ENCODE measurements at places on chromosomes 3 and 15. TPM values are rescaled to one million over a fixed set of nuclear protein-coding genes. Genes with fewer than 3 reads are reported as not detected.

CFAP161 gene
- polyA plus RNA-seq, result 0.25 TPM

COLQ gene
- polyA plus RNA-seq, result 4.7 TPM

ARGFX gene
- not detected for polyA plus RNA-seq

CP gene
- 0.57 TPM for polyA plus RNA-seq

LMAN1L gene
- not detected for polyA plus RNA-seq

PLSCR4 gene
- 38.8 TPM for polyA plus RNA-seq

FRMD5 gene
- 1.7 TPM for polyA plus RNA-seq

IMPG2 gene
- 0.57 TPM for polyA plus RNA-seq

TMEM44 gene
- 18.5 TPM for polyA plus RNA-seq

CCR3 gene
- 0.15 TPM for polyA plus RNA-seq

DNA sequence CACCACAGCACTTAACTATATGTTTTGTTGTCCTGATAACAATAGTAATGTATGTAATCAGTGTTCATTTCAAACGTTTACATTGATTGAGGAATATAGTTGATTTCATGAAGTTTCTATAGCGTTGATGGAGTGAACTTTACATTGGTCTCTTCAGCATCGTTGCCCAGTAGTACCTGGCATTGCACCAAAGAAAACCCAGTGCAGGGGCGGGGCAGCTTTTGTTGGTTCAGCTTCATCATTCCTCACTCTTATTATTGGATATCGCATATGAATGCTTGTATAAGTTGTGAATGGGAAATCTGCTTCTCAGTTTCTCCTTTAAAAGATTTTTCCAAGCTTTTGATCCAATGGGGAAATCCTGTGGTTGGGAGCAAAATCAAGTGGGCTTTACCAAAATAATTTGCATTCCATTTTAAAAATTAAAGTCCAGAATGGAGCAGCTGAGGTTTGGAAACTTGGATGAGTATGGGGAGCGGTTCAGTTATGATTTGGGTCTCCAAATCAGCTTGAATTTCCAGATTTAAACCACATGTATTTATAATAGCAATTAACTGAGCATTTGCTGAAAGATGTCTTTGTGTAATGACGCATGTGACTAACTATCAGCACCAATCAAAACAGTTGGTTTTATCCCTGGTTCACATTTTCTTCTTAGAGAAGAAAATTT is 213.7 kb downstream of the ALCAM start:
- no peaks in the 10 kb centered on the region for H3K36me3 ChIP-seq
- H3K4me3 ChIP-seq, result no peak overlapping the region
- H3K27ac ChIP-seq, result no peak overlapping the region
- DNase-seq, result no peak

GRCh38 chr3:72597756-72598195 is 250.5 kb downstream of the SHQ1 start:
- no peak overlapping the region for H3K4me3 ChIP-seq
- no peaks in the 10 kb centered on the region for H3K4me1 ChIP-seq
- no peak for DNase-seq

DNA sequence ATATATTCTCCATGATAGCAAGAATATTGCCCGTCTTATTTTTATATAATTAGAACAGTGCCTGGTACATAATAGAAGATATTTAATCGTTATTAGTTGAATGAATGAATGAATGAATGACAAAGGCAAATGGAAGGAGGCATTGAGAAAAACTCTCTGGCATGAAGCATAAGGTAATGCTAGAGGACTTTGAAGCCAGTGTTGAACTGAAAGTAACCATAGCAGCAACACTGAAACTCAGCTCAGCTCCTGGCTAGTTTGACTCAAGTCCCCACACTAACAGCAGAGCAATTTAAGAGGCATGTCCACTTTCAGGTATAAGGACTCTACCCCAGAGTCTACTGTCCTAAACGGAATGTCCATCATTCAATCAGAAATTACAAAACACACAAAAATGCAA is 227.0 kb downstream of the CPNE4 start:
- H3K36me3 ChIP-seq, result no peaks in the 10 kb centered on the region
- H3K27me3 ChIP-seq, result no peaks in the 10 kb centered on the region
- no peak for DNase-seq
- no peak overlapping the region for H3K4me3 ChIP-seq
- no peak overlapping the region for H3K27ac ChIP-seq

DNA sequence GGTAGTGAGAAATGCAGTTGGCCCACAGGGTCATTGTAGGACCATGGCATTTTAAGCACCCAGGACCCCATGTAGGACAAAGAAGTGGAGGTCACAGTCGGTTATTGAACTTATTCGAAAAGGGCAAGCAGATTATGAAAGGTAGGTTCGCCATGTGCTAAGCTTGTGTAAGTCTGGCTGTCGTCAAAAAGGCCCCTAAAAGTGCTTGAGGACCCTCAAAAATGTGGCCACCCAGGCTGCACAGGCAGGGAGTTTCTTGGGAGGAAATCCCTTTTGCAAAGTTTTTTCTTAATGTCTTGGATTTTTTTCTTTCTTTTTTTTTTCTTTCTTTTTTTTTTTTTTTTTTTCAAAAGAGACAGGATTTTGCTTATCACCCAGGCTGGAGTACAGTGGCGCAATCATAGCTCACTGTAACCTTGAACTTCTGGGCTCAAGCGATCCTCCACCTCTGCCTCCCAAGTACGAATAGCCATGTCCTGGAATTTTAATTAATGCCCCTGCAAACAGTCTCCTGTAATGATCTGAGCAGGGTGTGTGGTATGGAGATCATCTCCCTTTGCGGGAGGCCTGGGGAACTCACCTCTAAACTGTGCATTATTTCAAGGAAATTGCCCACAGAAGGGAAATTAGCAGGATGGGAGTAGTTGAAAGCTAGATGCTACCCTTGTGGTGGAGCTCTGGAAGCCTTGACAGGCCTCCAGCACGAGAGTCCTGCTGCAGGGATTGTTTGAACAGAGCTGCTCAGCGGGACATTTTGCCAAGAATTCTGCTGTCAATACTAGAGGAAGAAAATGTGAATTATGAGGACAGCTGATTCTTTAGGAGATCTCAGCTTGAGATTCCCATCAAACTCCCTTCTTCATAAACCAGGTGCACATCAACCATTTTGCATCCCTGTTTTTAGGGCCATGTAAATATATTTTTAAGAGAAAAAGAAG is 28.4 kb downstream of the THSD4 start:
- H3K27ac ChIP-seq, result no peak overlapping the region

DNA sequence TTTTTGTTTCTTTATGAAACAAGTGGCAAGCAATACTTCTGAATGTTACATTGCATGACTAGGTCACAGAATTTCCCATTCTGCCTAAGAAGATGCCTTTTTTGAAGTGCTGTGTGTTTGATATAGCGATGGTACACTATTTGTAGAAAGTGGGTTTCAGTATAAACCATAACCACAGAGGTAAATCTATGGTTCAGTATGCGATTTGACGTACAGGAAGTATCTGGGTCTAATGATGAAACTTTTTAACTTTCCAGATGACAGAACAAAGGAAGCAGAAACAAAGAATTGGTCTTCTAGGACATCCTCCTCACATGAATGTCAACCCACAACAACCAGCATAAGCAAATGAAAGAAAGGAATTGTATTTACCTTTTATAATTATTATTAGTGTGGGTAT is 133.4 kb upstream of the BHLHE40 start:
- no peak for DNase-seq
- no peak overlapping the region for H3K27ac ChIP-seq
- no peak overlapping the region for H3K4me3 ChIP-seq
- peaks cover 12% of the 10 kb centered on the region for H3K4me1 ChIP-seq
- H3K27me3 ChIP-seq, result no peaks in the 10 kb centered on the region

DNA sequence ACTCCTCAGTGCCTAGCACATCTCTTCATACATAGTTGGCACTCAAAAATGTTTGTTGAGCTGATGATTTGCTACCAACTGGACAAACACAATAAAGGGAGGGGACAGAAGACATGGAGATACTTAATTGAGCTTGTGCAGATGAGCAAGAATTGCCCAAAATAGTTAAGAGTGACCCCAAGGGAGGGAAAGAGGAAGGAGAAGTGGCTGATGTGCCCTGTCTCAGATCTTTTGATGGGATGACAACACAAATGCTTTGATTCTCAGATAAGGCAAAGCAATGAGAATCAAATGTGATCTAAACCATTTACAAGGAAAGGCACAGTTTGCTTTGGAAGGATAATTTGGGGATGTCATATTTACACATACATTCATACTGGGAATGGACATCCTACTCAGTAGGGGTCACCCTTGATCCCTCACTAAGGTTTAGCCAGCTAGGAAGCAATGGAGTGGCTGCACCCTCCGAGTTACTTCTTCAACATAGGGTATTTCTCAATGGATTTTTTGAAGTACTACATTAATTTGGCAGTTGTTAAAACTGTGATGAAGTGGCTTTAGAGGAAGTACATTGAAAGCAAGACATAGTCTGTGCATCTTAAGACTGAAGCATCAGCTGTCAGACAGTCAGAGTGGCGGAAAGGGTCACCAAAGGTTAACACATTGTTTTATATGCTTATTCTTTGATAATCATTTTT is 21.9 kb upstream of the SSR3 start:
- H3K4me3 ChIP-seq, result no peak overlapping the region
- no peaks in the 10 kb centered on the region for H3K4me1 ChIP-seq
- H3K27me3 ChIP-seq, result no peaks in the 10 kb centered on the region
- DNase-seq, result peak; percentile 11
- no peak overlapping the region for H3K27ac ChIP-seq

DNA sequence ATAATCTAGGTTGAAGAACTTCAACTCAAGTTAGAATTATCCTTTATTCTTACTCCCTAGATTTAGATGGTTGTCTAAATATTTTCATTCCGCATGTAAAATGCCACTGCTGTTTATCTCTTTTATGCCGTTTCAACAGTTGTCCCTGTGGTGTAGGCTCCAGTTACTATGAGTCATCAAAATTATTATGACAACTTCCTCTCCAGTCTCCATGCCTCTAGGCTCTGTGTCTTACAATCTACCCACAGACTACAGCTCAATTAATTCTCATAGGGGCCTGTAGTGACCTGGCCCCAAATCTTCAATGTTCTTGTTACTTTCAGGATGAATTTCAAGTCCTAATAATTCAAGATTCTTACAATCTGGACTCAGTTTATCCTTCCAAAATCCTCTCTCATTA is 105.8 kb upstream of the UNC13C start:
- DNase-seq, result no peak
- H3K27me3 ChIP-seq, result no peaks in the 10 kb centered on the region
- no peak overlapping the region for H3K27ac ChIP-seq
- H3K36me3 ChIP-seq, result no peaks in the 10 kb centered on the region
- H3K4me1 ChIP-seq, result no peaks in the 10 kb centered on the region

DNA sequence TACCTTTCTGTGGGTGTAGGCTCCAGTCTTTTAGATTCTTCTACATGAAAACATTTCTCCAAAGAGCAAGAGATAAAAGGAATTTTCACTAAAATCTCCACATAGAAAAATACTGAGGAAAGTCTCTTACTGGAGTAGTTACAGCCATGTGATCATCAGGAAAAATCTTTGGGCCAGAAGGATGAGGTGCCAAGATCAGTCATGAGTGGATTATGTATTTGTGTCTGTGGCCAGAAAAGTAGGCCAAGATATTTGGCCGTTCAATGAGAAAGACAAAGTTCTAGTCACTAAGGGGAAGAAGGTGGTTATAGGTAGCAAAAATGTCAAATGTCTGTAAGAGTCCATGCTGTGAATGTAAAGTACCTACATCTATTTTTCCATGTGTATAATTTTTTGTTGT is 339.3 kb downstream of the NSUN3 start:
- no peak overlapping the region for H3K4me3 ChIP-seq
- no peaks in the 10 kb centered on the region for H3K4me1 ChIP-seq
- no peaks in the 10 kb centered on the region for H3K36me3 ChIP-seq

GRCh38 chr15:29344474-29344873 is 74.9 kb upstream of the NSMCE3 start:
- no peak overlapping the region for H3K4me3 ChIP-seq
- H3K36me3 ChIP-seq, result no peaks in the 10 kb centered on the region
- H3K27ac ChIP-seq, result no peak overlapping the region

DNA sequence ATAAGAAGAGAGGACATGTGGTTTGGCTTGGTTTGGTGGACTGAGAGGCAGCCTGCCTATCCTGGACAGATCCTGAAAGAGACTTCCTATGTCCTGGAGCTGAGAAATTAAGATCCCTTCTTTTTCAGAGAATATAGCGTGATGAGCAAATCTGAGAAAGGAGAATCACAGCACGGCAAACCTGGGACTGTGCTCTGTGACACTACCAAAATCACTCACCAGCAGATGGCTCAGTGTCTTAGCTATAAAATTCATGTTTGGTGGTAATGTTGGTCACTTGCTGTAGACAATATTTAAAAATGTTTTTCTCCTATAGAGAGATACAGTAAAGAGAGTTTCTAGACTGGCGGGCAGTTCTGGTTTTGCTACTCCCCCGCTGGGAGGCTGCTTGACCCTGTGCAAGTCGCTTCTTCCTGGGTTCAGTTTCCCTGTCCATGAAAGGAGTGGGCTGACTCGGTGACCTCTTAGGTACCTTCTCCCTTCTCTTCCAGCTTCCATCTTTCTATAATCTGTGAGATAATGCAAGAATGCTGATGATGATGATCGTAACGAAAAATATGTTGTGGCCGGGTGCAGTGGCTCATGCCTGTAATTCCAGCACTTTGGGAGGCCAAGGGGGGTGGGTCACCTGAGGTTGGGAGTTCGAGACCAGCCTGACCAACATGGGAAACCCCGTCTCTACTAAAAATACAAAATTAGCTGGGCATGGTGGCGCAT is 7.6 kb upstream of the HES1 start:
- no peaks in the 10 kb centered on the region for H3K36me3 ChIP-seq
- no peak for DNase-seq
- H3K4me3 ChIP-seq, result no peak overlapping the region
- H3K27ac ChIP-seq, result no peak overlapping the region
- peaks cover 61% of the 10 kb centered on the region for H3K4me1 ChIP-seq

GRCh38 chr3:8624612-8625011 is 20.0 kb downstream of the SSUH2 start:
- H3K4me1 ChIP-seq, result peaks cover 8% of the 10 kb centered on the region
- H3K27me3 ChIP-seq, result no peaks in the 10 kb centered on the region
- no peak for DNase-seq
- no peak overlapping the region for H3K4me3 ChIP-seq
- H3K36me3 ChIP-seq, result peaks cover 60% of the 10 kb centered on the region
- H3K27ac ChIP-seq, result no peak overlapping the region

- H3K36me3 ChIP-seq, result no peaks in the 10 kb centered on the region
- no peaks in the 10 kb centered on the region for H3K27me3 ChIP-seq
- peak overlapping the region; percentile 1 for H3K27ac ChIP-seq
- peaks cover 19% of the 10 kb centered on the region for H3K4me1 ChIP-seq
- DNase-seq, result no peak
Measured at GRCh38 chr3:100425316-100425715, 24.0 kb downstream of the LNP1 start.

- H3K4me1 ChIP-seq, result no peaks in the 10 kb centered on the region
- no peak overlapping the region for H3K4me3 ChIP-seq
- no peaks in the 10 kb centered on the region for H3K27me3 ChIP-seq
Measured at GRCh38 chr3:126872701-126873342, 110.1 kb upstream of the PLXNA1 start.

DNA sequence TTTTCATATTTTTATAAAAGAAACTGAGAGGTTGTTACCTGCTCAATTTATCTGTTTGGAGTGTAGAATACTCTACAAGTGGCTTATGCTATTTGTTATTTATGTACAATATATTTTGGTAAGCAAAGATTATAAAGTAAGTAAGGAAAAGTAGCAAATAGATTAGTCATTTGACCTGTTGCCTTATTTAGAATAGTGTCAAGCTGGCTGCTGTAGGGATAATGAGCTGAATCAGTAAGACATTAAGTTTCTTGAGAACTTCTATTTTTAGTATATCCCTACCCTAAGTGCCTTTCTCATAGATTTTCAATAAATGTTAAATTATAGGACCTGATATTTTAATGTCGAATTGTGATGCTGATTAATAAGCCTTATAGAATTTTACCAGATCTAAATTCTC is 37.2 kb downstream of the ECT2 start:
- no peak overlapping the region for H3K4me3 ChIP-seq
- H3K36me3 ChIP-seq, result peaks cover 15% of the 10 kb centered on the region
- no peaks in the 10 kb centered on the region for H3K27me3 ChIP-seq
- H3K27ac ChIP-seq, result no peak overlapping the region
